ENCODE measurements at places on chromosomes 12 and 14.

GRCh38 chr12:76587428-76588178, 28.0 kb upstream of the OSBPL8 start:
- ATAC-seq: no peak

DNA sequence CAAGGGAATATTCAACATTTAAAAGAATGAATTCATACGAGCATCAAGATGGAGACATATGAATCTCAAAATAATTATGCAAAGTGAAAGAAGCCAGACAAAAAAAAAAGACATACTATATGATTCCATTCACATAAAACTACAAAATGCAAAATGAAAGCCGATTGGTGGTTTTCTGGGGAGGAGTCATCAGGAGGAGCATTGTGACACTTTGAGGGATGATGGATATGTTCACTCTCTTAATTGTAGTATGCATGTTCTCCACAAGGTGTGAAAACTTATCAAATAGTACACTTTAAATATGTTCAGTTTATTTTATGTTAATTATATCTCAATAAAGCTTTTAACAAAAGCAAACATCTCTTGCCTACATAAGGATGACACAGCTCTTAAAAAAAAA, 13.5 kb downstream of the OLR1 start:
- ATAC-seq: no peak

- no peak for ATAC-seq
Observed at GRCh38 chr14:49999826-50000379, 107.0 kb downstream of the ARF6 start.

DNA sequence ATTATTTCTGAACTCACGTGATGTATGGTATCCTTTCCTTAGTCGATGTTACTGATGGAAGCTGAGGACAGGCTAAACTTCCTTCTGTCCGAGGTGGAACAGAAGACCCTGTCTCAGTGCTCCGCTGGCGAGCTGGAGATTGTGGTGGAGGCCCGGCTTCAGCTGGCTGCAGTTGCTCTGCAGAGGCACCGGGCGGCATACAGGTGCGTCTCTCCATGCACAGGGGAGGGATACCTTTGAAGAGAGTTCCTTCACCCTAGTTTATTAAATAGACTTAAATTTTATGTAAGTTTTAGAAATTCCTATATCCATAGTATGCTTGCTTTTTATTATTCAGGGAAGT, 186.7 kb upstream of the NEDD1 start:
- ATAC-seq: peak; percentile 86

GRCh38 chr12:51788876-51789275, 59.6 kb downstream of the FIGNL2 start:
- ATAC-seq: no peak

DNA sequence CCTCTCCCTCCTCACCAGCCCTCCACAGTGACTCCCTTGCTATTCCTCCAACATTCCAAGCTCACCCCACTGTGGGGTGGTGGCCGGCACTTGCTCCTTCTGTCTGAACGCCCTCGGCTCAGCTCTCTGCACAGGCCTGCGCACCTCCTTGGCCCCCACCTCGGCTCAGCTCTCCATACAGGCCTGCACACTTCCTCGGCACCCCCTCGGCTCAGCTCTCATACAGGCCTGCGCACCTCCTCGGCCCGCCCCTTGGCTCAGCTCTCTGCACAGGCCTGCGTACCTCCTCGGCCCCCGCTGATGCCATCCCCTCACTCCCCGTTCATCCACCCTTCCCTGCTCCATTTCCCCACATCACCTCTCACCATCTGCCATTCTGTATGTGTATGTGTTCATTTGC, 332.7 kb upstream of the FKBP4 start:
- ATAC-seq: peak; percentile 11

DNA sequence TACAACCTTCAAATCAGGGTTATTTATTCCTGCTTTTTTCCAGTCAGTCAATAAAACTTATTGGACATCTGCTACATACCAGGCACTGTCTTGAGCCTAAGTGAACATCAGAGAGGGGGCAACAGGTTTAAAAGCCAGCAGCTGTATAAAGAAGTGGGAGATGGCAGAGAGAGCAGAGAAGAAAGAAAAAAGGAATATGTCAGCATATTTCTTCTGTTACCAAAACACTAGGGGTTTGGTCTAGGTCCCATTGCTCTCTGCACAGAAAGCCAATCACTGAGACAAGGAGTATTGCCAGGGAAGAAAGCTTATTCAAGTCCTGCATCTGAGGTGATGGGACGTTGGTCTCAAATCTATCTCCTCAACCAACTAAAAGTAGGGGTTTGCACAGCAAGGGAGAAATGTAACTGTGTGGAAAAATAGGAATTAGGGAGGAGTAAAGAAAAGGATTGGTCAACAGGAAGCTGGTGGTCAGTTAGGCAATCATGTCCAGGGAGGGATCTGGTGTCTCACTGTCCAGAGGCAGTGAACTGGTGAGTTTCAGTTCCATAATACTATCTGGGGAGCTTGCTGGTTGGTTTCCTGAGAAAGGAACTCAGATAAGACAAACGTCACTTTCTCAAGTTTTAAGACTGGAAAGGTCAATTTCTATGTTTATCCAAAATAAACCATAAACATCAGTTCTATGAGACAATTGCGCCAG, 107.5 kb downstream of the PHLDA1 start:
- ATAC-seq: no peak

- no peak for ATAC-seq
Observed at GRCh38 chr12:106632797-106633450, 50.1 kb downstream of the RFX4 start.

DNA sequence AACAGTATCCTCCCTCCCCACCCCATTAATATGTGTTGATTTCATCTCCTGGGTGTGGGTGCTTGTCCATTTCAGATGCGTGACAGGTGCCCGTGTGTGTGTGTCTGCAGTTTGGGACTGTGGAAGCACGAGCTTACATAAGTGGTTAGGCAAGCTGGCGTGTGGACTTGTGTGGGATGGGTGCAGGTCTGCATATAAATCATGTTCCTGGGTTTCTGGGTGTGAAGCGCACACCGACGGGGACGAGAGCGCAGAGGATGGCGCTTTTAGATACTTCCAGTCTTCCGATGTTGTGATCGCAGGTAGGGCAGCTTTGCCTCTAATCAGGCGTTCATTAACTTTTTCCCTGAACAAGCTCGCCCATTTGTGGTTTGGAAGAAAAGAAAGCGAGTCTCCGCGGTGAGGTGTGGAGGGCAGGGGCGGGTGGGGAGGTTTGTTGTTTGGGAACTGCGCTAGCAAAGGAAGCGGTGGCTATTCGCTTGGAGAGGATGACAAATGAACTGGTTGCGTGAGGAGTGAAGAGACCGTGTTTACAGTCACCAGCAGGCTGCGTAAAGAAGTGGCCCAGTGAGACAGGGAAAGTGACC, 865 bp downstream of the RGS6 start:
- no peak for ATAC-seq

GRCh38 chr12:78881685-78882084, 17.1 kb downstream of the SYT1 start:
- ATAC-seq: no peak

- no peak for ATAC-seq
Observed at GRCh38 chr14:73740618-73741326, 26.6 kb upstream of the PNMA1 start.

- no peak for ATAC-seq
Observed at GRCh38 chr12:124765581-124766489, 97.8 kb downstream of the SCARB1 start.

DNA sequence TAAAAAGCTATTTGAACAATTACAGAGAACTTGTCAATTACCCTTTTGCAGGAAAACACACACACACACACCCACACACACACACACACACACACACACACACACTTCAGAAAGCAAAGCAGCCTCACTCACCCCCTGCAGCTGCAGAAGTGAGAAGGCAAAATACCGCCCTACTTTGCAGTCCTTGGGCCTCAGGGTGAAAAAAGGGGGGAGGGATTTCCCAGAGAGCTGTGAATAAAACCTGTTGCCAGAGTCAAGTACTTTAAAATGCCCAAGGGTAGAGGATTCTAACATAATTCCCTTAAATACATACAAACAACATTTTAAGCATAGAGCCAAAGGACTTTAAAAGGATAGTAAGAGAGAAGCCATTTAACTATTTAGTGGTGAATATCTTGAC, 285.9 kb downstream of the MDGA2 start:
- ATAC-seq: no peak

DNA sequence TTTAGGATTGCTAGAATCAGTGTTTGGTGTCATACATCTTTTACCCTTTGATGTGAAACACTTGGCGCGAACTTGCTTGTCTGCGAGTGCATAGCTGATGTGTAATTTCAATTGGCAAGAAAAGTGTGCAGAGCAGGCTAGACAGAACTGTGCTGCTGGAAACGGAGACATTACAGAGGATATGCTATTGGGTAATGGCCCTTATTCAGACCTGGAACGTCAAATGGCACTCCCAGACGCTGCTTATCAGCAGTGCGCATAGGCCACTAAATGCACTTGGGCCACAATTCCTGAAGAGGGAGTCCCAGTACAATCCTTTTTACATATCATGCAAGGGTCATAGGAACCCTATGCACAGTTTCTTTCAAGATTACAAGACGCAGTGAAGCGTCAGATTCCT, 15.7 kb upstream of the SLC10A1 start:
- no peak for ATAC-seq

DNA sequence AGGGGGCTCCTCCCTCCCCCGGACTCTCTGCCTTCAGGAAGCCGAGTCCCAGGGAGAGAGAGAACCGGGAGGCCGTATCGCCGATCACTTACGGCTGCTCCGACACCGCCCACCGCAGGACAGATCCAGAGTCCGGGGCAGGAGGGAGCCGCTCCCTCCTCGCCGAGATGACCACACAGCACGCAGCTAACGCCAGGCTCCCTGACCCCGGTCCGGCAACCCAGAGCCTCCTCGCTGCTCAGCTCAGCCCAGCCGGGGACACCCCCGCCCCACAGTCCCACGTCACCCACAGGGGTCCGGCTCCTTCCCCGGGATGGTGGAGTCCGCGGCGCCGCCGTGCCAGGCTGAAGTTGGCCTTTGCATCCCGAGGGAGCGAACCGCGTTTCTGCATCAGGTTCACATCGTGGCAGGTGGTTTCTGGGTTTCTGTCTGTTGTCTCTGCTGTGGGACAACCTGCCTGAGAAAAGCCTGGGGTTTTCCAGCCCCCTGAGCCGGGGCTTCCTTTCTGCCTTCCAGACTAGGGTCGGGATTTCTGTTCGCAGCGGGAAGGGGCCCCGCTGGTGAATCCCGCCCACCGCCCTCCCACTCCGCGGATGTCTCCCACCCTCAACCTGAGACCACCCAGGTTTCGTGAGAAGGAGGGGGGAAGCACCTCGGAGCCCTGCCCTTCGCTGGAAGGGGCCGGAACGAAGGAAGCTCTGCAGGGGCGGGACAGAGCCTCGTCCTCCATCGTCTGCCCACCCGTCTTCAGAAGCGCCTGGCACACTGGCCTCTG, 61.2 kb downstream of the NOC4L start:
- ATAC-seq: peak; percentile 31

GRCh38 chr12:26318661-26319068, 123.3 kb downstream of the SSPN start:
- ATAC-seq: peak; percentile 96

GRCh38 chr14:60188115-60188514, 22.9 kb upstream of the DHRS7 start:
- ATAC-seq: no peak

GRCh38 chr12:89194683-89195082, 157.6 kb downstream of the DUSP6 start:
- ATAC-seq: no peak

- no peak for ATAC-seq
Observed at GRCh38 chr14:22178333-22178839, 410.6 kb downstream of the DAD1 start.

GRCh38 chr12:27982951-27983350, 10.4 kb upstream of the PTHLH start:
- no peak for ATAC-seq

DNA sequence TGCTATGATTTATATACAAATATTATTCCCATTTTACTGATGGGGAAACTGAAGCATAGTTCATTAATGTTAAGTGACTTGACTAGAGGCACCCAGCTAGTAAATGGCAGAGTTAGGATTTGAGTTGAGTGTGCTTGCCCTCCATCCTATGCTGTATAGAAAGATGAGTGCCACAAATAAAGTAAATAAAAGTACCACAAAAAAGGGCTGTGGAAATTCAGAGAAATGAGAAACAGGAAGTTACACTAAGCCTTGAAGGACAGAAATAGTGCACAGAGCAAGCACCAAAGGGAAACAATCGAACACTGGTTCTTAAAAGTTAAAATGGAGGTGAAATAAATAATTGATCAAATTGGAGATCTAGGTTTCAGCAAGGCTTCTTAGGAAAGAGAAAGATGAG, 9.2 kb upstream of the ABCD2 start:
- peak; percentile 59 for ATAC-seq

All from stimulated activated memory B cell treated with anti-CD40 and anti-IgM and Interleukin-4, amounts not matched to agents 10 μg/mL and 1 μg/mL and 100 μg/mL, for 72 hours (primary cell).